ENCODE measurements at places on chromosomes 2 and 18. TPM values are rescaled to one million over a fixed set of nuclear protein-coding genes. Genes with fewer than 3 reads are reported as not detected.

DNA sequence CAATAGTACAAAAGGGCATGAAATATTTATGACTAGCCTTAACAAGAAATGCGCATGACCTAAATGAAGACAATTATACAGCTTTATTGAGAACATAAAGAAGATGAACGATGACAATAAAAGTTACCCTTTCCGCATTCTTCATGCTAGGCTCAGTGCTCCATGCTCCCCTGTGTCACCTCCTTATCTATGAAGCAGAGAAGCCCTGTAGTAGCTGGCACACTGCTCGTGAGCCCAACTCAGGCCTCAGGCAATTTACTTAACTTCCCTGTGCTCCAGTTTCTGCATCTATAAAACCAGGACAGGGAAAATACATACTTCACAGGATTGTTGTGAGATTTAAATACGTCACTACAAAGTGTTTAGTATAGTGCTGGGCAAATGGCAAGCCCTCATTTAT is 34.5 kb upstream of the NABP1 start:
- no peak for DNase-seq

DNA sequence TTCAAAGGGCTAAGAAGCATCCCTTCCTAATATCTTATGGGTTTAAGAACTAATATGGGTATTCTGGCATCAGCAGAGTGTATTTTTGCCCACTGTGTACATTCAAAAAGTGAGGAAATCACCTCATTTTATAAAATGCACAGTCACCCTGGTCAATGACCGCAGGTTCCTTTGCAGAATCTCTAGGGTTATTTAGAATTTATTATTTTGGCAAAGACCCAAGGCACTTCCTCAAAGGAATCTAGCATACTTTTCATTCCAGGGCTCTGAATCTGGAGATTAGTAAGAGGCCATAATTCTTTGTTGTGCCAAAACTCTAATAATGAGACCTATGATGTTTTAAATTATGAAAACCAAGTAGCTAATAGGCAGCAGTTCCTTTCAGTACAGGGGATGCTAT is 27.2 kb upstream of the CDH2 start:
- no peak for DNase-seq

- DNase-seq: no peak
Measured at GRCh38 chr2:200065477-200065876, 110.1 kb downstream of the MAIP1 start.

The TFCP2L1 gene
- 62.1 TPM for polyA plus RNA-seq

GRCh38 chr2:189092936-189093335 is 86.6 kb downstream of the COL5A2 start:
- DNase-seq: no peak

DNA sequence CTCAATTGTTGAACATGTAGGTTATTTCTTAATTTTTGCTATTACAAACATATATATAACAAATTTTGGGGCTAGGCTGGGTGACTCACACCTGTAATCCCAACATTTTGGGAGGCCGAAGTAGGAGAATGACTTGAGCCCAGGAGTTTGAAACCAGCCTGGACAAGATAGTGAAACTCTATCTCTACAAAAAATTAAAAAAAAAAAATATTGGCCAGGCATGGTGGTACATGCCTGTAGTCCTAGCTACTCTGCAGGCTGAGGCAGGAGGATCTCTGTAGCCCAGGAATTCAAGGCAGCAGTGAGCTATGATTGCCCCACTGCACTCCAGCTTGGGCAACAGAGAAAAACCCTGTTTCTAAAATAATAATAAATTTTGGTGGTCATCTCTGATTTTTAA is 23.5 kb downstream of the SLC4A1AP start:
- no peak for DNase-seq

DNA sequence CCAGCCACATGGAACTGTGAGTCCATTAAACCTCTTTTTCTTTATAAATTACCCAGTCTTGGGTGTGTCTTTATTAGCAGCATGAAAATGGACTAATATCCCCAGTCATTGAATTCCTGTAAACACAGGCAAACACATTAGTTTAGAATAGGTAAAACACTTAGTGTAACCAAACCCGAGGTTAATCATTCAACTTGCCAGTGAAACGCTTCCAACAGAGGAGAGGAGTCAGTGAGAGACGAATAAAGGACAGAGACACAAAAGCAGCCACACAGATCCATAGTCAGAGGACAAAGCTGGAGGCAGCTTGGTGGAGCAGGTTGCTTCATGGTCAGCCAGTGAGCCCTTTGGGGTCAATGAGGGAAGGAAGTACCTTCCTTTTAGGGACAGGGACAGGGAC is 348.1 kb downstream of the TGIF1 start:
- DNase-seq: no peak

The IL1A gene
- polyA plus RNA-seq: not detected

GRCh38 chr2:71226096-71226964 is 573 bp downstream of the PAIP2B start:
- DNase-seq: no peak

GRCh38 chr2:161123531-161124030 is 36.6 kb upstream of the TANK start:
- no peak for DNase-seq
